ENCODE measurements at places on chromosomes 5 and 9.

GRCh38 chr9:15403155-15403554 lies 19.5 kb upstream of the SNAPC3 start:
- no peak for DNase-seq

DNA sequence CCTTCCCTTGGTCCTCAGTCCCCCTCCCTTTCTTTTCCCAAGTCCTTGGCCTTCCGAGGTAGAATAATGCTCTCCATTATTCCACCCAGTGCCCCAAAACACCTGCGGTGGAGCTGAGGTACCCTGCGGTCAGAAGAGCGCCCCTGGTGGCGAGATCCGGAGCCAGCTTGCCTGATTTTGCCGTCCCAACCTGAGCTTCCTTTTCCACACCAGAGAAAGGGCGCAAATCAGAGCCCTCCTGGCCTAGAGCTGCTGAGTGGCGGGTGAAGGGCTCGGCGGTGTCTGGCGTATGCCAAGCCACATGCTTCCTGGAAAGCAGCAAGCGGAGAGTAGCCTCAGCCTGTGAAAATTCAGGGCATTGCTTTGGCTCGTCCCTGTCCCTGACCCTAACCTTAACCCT lies 21.1 kb upstream of the CARTPT start:
- DNase-seq: no peak

DNA sequence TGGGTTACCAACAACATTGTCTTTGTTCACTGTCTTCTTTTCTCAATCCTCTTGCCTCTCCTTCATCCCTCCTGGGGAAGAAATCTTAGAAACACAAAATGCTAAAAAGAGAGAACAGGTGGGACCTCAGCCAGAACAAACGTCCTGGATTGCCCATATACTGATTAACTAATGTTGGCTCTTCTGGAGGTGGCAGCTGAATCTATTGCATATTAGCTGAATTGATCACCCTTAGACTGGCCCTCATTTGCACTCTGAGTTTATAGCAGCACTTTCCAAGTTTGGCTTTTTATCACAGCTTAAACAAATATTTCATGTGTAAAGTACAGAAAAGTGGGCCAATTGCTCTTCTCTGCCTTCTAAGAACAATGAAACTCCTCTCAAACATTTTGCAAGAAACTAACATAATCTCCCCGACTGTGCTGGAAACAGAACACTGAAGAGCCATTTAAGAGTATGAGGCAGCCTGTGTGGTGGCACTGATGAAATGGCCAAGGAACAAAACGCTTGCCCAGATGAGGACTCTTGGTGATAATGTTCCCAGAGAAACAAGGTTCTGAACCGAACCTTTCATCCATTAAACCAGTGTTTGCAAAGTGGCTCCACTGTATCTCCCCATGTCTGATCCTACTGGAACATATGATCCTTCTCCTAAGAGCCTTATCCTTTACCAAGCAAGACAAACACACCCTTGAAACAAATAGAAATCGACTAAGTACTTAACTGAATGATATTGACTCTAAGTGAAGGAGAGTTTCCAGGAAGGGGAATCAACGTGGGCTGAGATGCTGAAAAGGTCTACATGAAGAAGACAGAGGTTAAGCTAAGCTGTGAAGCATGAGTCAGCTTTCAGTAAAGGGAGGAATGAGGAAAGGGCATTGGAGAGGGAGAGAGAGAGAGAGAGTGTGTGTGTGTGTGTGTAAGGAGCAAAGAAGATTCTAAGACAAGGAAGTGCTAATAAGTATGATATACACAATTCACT lies 83.2 kb upstream of the LIFR start:
- no peak for DNase-seq

- no peak for DNase-seq
These were observed 129.3 kb upstream of the SLC44A1 start for GRCh38 chr9:105114964-105115728.

GRCh38 chr5:34770486-34770885 lies 68.5 kb upstream of the TTC23L start:
- DNase-seq: no peak

GRCh38 chr9:21684831-21685362 lies 117.5 kb upstream of the MTAP start:
- no peak for DNase-seq

- no peak for DNase-seq
These were observed 727.1 kb upstream of the GRAMD2B start for GRCh38 chr5:125695996-125696655.

GRCh38 chr9:91572044-91572443 lies 148.4 kb upstream of the NFIL3 start:
- no peak for DNase-seq

- no peak for DNase-seq
These were observed 724 bp downstream of the TCERG1 start for GRCh38 chr5:146447734-146448380.

- DNase-seq: no peak
These were observed 140.6 kb downstream of the COMMD10 start for GRCh38 chr5:116225281-116225922.

GRCh38 chr5:123512611-123513461 lies 859 bp downstream of the CSNK1G3 start:
- peak; percentile 34 for DNase-seq
